ENCODE measurements at places on chromosomes 7 and 10.

DNA sequence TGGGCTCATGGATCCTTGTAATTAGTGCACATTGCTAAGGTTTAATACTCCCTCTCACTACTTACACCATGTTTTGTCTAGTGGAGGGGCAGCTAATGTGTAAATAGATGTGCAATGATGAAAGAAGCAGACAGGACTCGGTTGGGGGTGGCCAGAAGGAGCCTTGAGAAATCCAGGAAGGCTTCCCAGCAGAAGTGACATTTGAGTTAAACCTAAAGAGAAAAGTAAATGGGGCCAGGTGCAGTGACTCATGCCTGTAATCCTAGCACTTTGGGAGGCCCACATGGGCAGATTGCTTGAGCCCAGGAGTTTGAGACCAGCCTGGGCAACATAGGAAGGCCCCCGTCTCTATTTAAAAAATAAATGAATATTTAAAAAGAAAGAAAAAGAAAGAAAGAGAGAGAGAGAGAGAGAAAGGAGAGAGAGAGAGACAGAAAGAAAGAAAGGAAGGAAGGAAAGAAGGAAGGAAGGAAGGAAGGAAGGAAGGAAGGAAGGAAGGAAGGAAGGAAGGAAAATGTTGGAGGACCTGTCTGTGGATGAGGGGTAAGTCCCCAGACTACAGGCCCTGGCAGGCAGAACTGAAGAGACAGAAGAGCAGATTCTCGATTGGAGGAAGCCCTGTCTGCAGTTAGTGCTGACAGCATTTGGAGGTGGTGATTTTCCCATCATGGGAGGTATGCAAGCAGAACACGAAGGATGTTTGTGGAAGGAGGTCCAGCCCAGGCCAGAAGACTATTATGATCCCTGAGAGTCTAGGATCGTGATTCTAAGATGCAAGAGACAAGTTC lies 3.6 kb downstream of the ELN start:
- no peak for DNase-seq

DNA sequence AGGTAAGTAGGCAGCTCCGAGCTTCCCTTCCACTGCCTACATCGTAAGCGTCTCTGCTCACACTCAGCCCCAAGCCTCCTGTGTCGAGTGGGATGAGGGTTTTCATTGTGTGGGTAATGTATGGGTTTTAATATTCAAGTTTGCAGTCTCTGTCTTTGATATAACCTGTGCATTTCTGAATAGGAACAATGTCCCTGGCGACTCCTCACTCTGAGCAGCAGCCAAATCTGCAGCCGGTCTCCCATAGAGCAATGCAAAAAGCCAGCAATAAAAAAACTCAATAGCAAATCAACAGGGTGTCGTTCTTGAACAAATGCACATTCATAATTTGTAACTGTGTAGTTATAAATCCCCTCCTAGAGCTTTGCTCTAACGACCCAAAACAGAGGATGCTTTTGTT lies 33.4 kb downstream of the PPP1R17 start:
- no peak for DNase-seq

DNA sequence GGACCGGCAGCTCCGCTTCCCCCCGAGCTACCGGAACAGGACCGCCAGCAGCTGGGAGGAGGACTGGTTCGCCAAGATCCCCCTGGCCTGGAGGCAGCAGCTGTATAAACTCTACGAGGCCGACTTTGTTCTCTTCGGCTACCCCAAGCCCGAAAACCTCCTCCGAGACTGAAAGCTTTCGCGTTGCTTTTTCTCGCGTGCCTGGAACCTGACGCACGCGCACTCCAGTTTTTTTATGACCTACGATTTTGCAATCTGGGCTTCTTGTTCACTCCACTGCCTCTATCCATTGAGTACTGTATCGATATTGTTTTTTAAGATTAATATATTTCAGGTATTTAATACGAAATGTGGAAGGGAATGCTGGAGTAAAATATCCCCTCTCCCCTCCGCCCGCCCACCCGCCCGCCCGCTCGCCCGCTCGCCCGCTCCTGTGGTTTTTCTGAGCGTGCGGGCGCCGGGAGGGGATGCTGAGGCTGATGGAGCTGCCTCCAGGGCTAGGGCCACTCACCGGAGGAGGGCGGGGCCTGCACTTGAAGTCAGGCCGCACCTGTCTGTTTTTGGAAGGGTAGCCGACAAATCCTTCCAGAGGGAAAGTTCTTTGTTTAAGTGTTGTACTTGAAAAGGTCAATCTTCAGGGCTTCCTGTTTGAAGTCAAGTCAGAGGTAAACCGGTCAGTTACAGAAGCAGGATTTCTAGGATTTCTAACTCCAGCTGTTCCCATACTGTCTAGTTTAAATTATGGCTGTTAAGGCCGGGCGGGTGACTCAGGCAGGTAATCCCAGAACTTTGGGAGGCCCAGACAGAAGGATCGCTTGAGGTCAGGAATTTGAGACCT lies 30.5 kb downstream of the CHST12 start:
- DNase-seq, result no peak

- no peak for DNase-seq
These were observed 497.5 kb upstream of the MGMT start for GRCh38 chr10:128969551-128969950.

GRCh38 chr7:106064771-106065574 lies 47.1 kb downstream of the SYPL1 start:
- no peak for DNase-seq

DNA sequence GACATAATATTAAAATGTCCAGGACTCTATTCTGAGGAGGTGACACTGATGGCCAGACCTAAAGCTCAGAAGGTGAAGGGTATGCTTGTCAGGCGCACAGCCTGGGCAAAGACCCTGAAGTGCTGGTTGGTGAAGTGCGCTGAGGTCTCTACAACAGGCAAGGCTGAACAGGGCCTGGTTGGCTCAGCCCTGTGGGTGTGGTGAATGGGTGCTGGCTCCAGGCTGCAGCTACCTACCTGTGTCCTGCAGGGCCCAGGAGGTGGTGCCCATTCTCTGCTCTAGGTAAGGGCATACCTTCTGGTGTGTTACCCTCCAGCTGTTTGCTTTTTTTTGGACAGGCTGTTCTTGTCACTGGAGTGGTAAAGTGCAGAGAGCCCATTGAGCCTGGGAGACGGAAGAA lies 85.1 kb downstream of the RAMP3 start:
- no peak for DNase-seq

- no peak for DNase-seq
These were observed 106.9 kb downstream of the ZPBP start for GRCh38 chr7:49986191-49986590.

DNA sequence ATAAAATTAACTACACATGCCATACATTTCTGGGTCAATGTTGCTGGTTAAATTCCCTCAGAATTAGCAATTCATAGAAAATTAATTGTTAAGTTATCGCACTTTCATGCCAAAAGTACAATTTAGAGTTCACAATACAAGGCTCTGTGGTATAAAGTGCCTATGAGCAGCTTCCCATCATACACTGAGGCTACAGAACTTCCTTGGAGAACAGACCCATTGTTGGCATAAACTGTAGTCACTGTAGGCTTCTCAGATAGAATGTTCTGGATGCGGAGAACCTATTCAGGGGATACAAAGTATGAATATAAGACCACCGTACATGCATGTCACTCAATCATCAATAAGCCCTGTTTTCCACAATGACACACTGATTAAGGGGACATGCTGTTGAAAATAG lies 9.0 kb upstream of the PON3 start:
- DNase-seq, result no peak

GRCh38 chr10:8138471-8138870 lies 84.0 kb downstream of the GATA3 start:
- no peak for DNase-seq

GRCh38 chr7:108203537-108203936 lies 73.4 kb upstream of the LAMB4 start:
- no peak for DNase-seq

GRCh38 chr7:149444287-149444686 lies 16.6 kb downstream of the ZNF777 start:
- DNase-seq, result no peak

DNA sequence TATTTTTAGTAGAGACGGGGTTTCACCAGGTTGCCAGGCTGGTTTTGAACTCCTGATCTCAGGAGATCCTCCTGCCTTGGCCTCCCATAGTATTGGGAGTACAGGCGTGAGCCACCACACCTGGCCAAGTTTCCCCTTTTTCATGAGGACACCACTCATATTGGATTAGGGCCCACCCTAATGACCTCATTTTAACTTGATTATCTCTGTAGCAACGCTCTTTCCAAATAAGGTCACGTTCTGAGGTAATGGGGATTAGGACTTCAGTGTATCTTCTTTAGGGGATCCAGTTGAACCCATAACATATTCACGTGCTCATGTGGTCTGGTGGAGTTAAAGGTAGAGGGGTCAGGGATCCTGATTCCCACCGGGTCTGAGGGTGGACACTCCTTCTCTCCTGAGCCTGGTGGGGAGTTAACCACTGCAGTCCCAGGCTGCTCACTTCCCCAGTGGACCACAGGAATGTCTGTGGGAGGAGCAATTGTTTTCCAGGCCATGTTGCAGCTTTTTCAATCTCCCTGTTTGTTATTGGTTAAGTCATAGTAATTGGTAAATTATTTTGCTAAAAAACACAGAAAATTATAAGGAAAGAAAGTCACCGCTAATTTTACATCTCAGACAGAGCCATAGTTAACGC lies 130.5 kb downstream of the GRK5 start:
- no peak for DNase-seq
